ENCODE measurements at places on chromosomes 1 and 21.

GRCh38 chr1:40313329-40313957 lies 3.6 kb downstream of the COL9A2 start:
- DNase-seq, result no peak

GRCh38 chr1:190320952-190321351 lies 156.7 kb downstream of the BRINP3 start:
- no peak for DNase-seq

- DNase-seq, result no peak
Observed at GRCh38 chr1:110035236-110035752, 870 bp downstream of the STRIP1 start.

- peak; percentile 4 for DNase-seq
Observed at GRCh38 chr1:45205011-45205909, 1.1 kb downstream of the ZSWIM5 start.

- no peak for DNase-seq
Observed at GRCh38 chr21:42467140-42467983, 28.7 kb downstream of the RSPH1 start.

DNA sequence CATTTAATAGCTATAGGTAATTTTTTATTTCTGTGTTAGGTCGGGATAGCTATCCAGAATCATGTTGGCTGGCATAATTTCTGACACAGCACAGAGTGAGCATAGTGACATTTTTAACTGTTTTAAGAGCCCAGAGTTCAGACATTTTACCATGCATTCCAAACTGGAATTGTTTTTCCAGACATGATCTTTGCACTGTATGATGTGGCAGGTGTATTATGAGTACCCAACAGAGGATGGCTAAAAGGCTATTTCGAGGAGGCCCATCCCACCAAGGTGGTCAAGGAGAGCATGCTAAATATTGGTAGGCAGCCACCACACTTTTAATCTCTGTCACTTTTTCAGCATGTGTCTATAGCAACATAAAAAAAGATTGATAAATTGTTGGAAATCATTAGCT lies 137.3 kb upstream of the ST6GALNAC5 start:
- DNase-seq, result no peak

- DNase-seq, result no peak
Observed at GRCh38 chr1:70666381-70667140, 255.5 kb downstream of the CTH start.

- DNase-seq, result no peak
Observed at GRCh38 chr1:236301080-236301957, 19.6 kb upstream of the ERO1B start.

GRCh38 chr1:86233403-86233802 lies 76.8 kb upstream of the COL24A1 start:
- no peak for DNase-seq

- no peak for DNase-seq
Observed at GRCh38 chr1:105591681-105592080, 1464.8 kb upstream of the PRMT6 start.

GRCh38 chr1:116494353-116494692 lies 76.5 kb downstream of the CD58 start:
- no peak for DNase-seq

- no peak for DNase-seq
Observed at GRCh38 chr1:50027794-50028193, 4.0 kb upstream of the AGBL4 start.

GRCh38 chr1:203954788-203955552 lies 93.6 kb downstream of the SNRPE start:
- DNase-seq, result no peak

- no peak for DNase-seq
Observed at GRCh38 chr1:15693371-15693770, 9.3 kb downstream of the PLEKHM2 start.

- DNase-seq, result no peak
Observed at GRCh38 chr1:36625253-36625934, 142.7 kb upstream of the CSF3R start.

DNA sequence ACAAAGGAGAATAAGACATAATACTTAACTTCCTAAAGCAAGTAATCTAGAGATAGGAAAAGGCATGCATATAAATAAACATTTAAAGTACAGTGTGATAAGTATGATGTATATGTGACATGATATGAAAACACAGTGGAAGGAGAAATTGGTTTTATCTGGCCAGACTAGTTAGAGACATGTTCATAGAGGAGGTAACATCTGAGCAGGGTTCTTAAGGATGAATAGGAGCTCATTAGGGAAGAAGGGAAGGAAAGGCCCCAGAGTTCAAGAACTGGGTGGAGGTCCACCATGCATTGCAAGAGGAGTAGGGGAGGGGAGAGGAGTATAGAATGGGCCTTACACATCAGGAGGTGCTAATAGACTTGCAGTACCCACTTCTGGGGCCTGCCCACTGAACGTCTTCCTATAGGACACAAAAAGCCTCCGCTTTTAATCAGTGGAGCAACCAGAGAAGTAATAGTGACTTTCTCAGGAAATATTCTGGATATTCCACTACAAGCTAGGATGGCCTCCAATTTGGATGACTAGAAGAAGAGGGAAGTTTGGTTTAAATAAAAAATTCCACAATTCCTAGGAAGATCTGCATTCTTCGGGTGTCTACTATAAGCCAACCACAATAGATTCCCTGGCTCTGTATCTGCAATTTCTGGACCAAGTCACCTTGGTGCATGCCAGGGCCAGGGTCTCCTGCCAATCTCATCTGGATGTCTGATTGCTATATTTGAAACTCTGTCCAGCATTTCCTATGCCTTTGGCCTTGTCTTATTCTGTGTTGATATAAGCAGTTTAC lies 41.9 kb downstream of the NGF start:
- no peak for DNase-seq

- no peak for DNase-seq
Observed at GRCh38 chr1:151537112-151537511, 3.0 kb upstream of the TUFT1 start.

DNA sequence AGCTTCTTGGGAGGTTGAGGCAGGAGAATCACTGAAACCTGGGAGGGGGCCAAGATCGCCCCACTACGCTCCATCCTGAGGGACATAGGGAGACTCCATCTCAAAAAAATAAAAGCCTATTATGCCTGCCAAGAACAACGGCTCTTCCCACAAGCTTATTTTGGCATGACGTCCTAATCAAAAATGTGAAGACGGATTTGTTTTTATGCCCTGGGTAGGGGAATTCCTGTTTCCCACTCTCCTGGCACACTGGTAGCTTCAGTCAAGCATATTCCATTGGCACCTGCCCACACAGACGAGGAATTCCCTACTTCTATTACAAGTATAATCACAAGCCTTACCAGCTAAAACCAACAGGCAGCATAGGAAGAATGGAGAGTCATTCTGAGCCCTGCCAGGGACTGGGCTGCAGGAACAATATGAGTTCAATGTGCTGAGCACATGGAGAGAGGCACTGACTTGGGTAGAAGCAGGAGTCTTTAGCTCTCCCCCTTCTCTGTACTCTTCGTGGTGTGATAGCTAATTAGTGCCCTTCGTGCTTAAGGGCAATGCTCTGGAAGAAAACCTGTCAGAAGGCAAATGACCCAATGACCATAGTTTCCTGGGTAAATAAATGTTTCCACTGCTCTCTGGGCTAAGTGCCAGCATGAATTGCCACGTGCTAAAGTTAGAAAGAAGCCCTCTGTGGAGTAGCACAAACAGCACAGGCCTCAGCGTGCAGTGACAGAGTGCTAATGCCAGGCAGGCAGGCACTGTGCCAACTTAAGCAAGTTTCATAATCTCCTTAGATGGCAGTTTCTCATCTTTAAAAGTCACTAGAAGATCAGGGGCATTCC lies 16.8 kb downstream of the TNFSF4 start:
- no peak for DNase-seq

- no peak for DNase-seq
Observed at GRCh38 chr1:41742219-41742618, 176.5 kb downstream of the HIVEP3 start.

GRCh38 chr1:150961756-150962155 lies 12.9 kb downstream of the CERS2 start:
- DNase-seq, result no peak

DNA sequence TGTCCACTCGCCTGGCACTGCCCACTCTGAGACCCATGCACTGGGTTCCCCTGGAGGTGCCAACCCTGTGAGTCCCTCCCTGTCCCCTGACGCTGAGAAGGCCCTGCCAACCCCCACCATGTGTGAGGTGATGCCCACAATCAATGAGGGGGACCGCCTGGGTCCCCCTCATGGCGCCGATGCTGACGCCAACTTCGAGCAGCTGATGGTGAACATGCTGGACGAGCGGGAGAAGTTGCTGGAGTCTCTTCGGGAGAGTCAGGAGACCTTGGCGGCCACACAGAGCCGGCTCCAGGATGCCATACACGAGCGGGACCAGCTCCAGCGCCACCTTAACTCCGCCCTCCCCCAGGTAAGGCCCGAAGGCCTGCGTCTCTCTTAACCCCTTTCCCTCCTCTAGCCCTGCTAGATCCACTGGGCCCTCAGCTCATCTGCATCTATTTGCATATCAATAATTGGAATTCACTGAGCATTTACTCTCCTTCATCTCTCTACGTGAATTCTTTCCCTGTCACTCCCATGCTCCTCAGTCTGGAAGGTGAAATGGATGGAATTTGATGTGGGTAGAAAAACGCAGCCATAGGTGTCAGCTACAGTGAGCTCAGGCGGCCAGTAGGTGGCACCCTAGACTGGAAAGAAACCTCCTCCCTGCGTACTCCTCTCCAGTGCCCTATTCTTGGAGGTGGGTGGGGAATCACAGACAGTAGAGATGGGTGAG lies 12.8 kb downstream of the PPFIA4 start:
- DNase-seq, result peak; percentile 37

DNA sequence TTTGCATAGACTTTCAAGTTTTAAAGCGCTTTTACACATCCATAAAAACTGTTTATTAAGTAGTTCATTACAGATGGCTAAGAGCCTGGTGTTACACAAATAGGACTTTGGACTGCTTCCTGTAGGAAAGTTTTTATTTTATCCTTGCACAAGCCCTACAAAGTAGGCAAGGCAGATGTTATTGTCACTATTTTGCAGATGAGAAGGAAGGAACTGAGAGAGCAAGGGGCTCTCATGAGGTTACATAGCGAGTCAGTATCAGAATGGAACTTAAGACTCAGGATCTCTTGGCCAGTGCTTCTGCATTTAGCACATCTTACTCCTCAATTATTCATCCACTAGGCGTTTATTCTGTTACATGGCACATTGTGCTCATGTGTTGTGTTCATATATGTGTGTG lies 2.6 kb upstream of the MAPKAPK2 start:
- DNase-seq, result no peak

DNA sequence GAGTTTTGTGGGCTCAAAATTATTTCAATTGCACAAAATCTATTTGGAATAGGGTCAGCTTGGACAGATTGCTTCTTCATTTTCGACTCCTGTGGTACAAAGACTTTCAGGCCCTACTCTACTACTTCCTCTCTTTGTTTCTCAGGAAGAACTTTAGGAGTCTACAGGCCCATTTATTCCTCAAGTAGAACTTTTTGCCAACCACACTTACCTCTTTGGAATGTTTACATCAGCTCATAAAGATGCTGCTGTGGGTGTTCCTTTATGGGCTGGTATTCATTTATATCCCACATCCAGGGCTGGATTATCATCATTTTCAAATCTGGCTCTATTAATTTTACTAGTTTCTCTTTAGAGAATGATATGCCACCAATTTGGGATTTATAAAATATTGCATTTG lies 46.3 kb upstream of the TNFSF18 start:
- DNase-seq, result no peak

GRCh38 chr1:231866392-231867331 lies 240.1 kb downstream of the DISC1 start:
- peak; percentile 39 for DNase-seq

- no peak for DNase-seq
Observed at GRCh38 chr21:28439788-28440187, 552.9 kb downstream of the LTN1 start.

GRCh38 chr1:5717031-5717682 lies 275.1 kb downstream of the NPHP4 start:
- no peak for DNase-seq

DNA sequence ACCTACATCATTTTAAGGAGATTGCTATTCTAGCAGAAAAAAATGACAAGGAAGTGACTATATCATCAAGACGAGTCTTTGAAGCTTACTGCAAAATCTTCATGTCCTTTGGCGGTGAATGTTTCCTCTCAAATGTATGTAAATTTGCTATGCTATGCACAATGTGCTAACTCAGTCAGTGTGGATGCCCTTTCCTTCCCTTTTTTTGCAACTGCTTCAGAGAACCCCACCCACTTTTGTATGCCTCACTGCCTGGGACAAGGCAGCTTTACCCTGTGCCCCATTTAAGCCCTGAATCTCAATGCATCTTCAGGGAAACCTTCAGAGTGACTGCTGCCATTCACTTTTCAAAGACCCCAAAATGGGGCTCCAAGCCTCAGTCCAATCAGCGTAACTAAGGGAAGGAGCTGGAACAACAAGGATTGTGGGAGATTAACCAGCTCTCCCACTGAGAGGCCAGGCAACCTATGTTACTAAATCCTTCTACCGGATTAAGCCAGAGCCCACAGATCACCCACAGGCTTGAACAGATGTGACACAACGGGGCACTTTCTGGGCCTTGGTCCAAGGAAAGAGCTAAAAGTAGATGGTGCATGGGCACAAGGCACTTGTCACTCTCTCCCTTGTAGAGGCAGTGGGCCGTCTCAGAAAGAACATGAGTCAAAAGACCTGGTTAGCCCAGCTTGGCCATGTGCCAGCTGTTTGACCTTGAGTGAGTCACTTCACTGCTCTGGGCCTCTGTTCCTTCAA lies 154.4 kb downstream of the PLPP3 start:
- DNase-seq, result no peak
